ENCODE measurements at places on chromosomes 4 and X.

GRCh38 chr4:111960241-111960667 is 185.0 kb upstream of the FAM241A start:
- peak; percentile 72 for DNase-seq

- no peak for DNase-seq
These were observed 269.8 kb downstream of the BCOR start for GRCh38 chrX:39827951-39828350.

- DNase-seq, result no peak
These were observed 1.7 kb downstream of the PRAF2 start for GRCh38 chrX:49071877-49072711.

DNA sequence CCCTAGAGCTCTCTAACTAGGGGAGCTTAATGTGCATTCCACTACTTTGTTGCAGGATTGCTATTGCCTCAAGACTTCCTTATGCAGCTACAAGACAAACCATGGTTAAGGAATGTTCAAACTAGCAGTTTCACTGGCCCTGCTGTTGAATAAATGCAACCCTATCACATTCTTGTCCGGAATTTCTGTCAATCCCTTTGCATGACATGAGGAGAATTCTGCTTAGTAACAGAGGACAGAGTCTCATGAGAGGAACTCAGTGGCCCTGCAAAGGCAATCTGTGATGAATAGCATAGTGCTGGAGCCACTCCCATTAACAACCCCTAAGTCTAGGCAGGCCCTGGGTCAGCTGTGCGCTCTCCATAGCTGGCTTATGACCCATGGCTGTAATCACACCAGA is 30.7 kb upstream of the SGMS2 start:
- DNase-seq, result no peak

GRCh38 chr4:150771382-150771781 is 189.4 kb downstream of the MAB21L2 start:
- no peak for DNase-seq

DNA sequence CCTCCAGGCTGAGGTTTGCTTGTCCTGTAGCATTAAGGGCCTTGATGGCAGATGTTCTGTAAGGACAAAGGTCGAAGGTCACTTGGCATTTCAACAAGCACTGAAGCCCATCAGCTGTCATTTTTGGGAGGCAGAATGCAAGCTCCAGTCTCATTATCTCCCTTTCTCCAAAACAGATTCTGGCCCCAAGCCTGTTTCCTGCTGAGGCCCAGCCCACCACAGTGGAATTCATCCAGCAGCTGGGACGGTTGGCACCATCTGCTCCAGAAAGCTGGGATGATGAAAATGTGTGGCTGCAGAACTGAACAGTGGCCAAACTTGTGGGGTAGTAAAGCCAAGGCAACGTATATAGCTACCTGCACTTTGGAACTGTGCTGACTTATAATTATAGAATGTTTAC is 17.7 kb upstream of the PPEF2 start:
- DNase-seq, result no peak

- peak; percentile 10 for DNase-seq
These were observed 17.6 kb upstream of the KIAA1210 start for GRCh38 chrX:119145241-119145653.

DNA sequence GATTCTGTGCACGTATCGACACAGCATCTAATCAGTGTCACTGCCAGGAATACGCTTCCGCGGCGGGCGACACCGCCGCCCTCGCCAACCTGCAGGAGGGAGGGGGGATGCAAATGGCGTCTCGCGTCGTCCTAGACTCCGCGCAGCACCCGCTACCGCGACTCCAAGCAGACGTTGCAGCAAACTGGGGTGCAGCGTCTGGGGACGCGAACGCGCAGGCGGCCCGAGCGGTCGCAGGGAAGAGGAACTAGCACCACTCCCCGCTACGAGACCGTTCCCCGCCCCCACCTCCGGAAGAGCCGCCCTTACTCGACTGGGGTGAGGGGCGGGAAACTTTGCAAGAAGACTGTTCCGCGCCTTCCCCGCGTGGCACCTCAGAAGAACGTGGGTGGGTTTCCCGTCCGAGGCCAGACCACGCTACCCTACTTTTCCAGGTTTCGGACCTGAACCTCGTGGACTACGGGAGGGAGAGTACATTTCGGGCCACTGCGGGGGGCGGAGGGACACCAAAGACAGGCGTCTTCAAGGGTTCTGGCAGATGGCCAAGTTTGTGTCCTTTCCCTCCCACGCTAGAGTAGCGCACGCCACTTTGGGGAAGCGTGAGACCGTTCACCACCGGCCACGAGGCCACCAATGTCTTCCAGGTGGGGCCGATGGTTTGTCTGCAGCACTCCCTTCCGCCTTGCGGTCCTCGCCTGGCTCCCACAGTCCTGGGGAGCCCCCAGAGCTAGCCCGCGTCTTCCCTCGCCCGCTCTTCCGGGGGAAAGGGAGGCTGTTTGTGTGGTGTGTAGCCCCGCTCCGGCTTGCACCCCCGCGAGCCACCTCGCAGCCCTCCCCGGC is 78.0 kb upstream of the BCOR start:
- no peak for DNase-seq

Data from suppressor macrophage treated with lipopolysaccharide for 4 hours (primary cell).